Activated B cell treated with CpG ODN at 0.5 μM for 24 hours (primary cell): ENCODE measurements at places on chromosomes 1 and 21. TPM values are rescaled to one million over a fixed set of nuclear protein-coding genes. Genes with fewer than 3 reads are reported as not detected.
A peak's percentile ranks its signal among the peaks of the same experiment; 100 is the strongest.

DNA sequence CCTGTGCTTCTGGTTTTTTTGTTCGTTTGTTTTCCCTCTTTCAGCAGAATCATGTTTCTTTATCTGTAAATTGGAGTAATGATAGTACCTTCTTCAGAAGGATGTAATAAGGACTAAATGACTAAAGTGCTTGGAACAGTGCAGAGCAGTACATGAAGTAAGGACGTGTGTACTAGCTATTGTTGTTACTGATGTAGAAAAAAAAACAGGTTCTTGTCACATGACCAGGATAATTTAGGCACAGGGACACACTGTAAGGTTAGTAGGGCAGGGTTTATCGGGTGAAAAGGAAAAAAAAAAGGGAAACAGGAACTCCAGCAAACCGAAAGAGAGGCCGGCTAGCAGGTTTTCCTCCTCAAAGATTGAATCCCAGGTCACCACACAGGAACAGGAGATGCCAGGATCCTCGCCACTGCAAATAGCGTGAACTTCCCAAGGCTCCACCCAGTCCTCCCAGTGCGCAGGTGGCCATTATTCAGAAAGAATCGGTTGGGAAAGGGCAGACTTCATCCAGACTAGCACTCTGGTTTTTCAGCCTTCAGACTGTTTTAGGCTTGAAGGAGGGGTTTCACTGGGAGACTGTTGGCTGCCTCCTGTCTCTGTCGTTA, 63.8 kb upstream of the PRRC2C start:
- H3K27me3 ChIP-seq = no peaks in the 10 kb centered on the region
- DNase-seq = no peak
- no peaks in the 10 kb centered on the region for H3K36me3 ChIP-seq

Gene AGPAT3
- 48.9 and 57.7 TPM in 2 replicates for total RNA-seq

Gene RAB7B
- not detected in 2 replicates for total RNA-seq

Gene FMO3
- not detected in 2 replicates for total RNA-seq

DNA sequence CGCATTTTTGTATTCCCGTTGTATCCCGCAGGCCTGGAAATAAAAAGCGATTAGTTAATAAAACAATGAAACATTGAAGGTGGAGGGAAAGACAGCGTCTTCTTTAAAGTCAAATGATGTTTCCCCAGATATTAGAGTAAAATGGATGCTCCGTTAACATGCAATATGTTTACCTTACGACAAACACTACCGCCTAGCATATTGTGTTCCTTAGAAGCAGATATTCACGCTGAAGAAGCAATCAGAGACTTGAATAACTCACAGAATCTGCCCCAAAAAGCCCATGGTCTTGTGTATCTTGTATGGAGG, 583 bp upstream of the B4GALT3 start:
- H3K27ac ChIP-seq = peak overlapping the region; percentile 99
- peaks cover 67% of the 10 kb centered on the region for H3K4me1 ChIP-seq
- peaks cover 37% of the 10 kb centered on the region for H3K36me3 ChIP-seq
- H3K4me3 ChIP-seq = peak overlapping the region; percentile 99

DNA sequence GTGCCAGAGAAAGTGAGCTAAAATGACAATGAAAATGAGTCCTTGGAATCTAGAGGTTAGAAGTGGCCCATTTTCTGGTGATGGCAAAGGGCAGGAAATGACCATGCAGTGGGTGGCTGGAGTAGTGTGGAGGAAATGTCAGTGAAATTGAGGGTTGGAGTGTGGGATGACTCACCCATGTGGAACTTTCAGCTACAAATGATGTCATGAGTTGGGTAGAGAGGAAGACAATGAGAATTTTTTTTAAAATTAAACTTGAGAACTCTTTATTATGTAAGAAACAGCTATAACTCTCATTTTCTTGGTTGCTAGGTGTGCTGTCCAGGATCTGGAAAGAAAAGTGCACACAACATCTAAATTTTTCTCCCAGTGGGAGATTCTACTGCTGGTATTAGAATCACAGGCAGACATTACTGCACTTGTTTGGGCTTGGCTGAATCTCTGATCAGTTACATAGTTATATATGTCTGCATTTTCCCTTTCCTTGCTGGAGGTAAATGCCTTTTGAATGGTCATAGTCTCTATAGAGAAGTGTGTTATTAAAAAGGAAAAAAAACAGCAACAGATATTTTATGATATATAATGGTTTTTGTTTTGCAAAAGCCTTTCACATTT, 56.8 kb upstream of the GNG12 start:
- no peak overlapping the region for H3K27ac ChIP-seq
- no peaks in the 10 kb centered on the region for H3K36me3 ChIP-seq
- no peaks in the 10 kb centered on the region for H3K27me3 ChIP-seq
- DNase-seq = no peak
- no peaks in the 10 kb centered on the region for H3K4me1 ChIP-seq

DNA sequence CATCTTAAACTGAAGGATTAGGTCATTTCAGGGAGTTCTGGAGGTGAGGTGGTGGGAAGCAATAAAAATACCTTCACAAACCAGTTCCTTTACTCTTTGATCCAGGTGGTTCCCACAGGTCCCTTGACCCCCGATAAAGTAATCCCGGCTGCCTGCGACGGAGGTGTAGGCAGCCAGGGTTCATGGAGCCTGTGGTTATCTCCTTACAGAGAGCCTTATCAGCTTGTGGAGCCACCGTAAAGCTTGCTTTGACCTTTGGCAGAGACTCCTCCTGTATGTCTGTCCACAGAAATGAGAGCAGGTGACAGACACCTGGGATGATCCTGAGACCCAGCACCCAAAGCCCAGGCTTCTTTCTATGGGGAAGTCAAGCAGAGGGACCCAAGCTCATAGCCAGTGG, 243.4 kb downstream of the KIF26B start:
- no peaks in the 10 kb centered on the region for H3K36me3 ChIP-seq
- DNase-seq = no peak
- no peaks in the 10 kb centered on the region for H3K4me1 ChIP-seq
- H3K27me3 ChIP-seq = peaks cover 10% of the 10 kb centered on the region
- H3K4me3 ChIP-seq = no peak overlapping the region

DNA sequence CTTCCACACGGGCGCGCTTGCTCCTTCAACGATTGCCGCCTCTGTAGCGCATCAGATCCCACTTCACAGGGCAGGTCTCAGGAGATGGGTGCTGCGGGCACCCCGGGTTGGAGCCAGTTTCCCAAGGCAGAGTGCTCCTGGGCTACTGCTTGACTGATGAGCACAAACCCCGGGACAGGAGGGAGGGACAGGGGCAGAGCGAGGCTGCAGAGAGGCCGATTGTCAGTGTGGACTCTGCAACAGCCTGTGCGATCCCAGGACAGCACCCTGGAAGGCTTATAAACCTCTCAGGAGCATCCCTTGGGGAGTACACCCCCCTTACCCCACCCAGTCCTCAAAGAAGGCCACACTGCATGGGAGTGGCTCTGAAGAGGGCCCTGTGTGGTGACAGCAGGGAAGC, 28.0 kb upstream of the BACE2 start:
- peaks cover 24% of the 10 kb centered on the region for H3K27me3 ChIP-seq
- no peak for DNase-seq
- no peak overlapping the region for H3K27ac ChIP-seq
- no peaks in the 10 kb centered on the region for H3K4me1 ChIP-seq
- H3K36me3 ChIP-seq = no peaks in the 10 kb centered on the region
- H3K4me3 ChIP-seq = no peak overlapping the region

Gene REN
- not detected in 2 replicates for total RNA-seq

DNA sequence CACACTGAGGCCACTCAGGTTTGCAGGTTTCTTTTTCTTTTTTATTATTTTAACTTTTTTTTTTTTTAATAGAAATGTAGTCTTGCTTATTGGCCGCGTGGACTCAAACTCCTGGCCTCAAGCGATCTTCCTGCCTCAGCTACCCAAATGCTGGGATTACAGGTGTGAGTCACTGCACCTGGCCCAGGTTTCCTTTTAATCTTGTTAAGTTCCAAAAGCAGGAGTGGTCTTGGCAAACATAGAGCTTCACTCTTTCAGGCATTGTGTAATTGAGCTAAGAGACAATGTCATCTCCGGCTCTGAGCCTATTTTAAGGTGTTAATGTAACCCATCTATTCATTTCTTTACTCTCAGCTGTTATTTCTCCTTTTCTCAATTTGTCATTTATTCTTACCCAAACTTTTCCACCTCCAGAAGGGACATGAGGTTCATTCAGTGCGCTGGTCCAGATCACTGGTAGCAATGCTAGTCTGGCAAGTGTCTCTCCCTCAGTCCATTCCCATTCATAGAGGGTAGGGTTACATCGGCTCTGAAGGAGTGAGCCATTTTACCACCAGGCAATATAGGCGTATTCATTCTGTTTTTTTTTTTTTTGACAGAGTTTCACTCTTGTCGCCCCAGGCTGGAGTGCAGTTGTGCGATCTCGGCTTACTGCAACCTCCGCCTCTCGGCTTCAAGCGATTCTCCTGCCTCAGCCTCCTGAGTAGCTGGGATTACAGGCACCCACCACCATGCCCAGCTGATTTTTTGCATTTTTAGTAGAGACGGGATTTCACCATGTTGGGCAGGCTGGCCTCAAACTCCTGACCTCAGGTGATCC, 11.3 kb upstream of the MFSD2A start:
- H3K36me3 ChIP-seq = no peaks in the 10 kb centered on the region
- no peak overlapping the region for H3K27ac ChIP-seq
- no peak for DNase-seq
- no peaks in the 10 kb centered on the region for H3K27me3 ChIP-seq
- H3K4me3 ChIP-seq = no peak overlapping the region
- peaks cover 12% of the 10 kb centered on the region for H3K4me1 ChIP-seq

DNA sequence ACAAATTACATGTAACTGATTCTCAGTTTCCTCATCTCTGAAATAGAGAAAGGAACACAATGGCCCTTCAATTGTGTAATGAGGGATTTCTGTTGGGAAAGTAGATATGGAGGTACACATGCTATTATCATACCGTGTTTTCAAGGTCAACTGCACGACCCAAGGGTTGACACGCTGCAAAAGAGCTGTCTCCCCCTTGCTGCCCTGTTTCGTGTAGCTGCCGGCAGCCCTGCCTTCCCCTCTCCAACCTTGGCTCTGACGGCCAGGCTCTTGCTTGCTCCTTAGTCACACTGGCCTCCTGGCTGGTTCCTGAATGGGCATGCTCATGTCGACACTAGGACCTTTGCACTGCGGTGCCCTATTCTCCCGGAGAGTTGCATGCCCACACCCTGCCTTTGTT, 134.4 kb downstream of the GALNT2 start:
- H3K27me3 ChIP-seq = no peaks in the 10 kb centered on the region
- no peak for DNase-seq
- no peak overlapping the region for H3K27ac ChIP-seq
- no peak overlapping the region for H3K4me3 ChIP-seq
- H3K4me1 ChIP-seq = peaks cover 11% of the 10 kb centered on the region

- DNase-seq = no peak
- H3K27ac ChIP-seq = no peak overlapping the region
- no peaks in the 10 kb centered on the region for H3K36me3 ChIP-seq
- H3K27me3 ChIP-seq = peaks cover 8% of the 10 kb centered on the region
- H3K4me1 ChIP-seq = no peaks in the 10 kb centered on the region
These were observed 210.9 kb downstream of the TRABD2B start for GRCh38 chr1:47786316-47786715.

- peaks cover 7% of the 10 kb centered on the region for H3K4me1 ChIP-seq
- H3K27ac ChIP-seq = no peak overlapping the region
- H3K4me3 ChIP-seq = no peak overlapping the region
- no peaks in the 10 kb centered on the region for H3K36me3 ChIP-seq
- no peaks in the 10 kb centered on the region for H3K27me3 ChIP-seq
These were observed 120.9 kb downstream of the DAB1 start for GRCh38 chr1:57302812-57303596.

DNA sequence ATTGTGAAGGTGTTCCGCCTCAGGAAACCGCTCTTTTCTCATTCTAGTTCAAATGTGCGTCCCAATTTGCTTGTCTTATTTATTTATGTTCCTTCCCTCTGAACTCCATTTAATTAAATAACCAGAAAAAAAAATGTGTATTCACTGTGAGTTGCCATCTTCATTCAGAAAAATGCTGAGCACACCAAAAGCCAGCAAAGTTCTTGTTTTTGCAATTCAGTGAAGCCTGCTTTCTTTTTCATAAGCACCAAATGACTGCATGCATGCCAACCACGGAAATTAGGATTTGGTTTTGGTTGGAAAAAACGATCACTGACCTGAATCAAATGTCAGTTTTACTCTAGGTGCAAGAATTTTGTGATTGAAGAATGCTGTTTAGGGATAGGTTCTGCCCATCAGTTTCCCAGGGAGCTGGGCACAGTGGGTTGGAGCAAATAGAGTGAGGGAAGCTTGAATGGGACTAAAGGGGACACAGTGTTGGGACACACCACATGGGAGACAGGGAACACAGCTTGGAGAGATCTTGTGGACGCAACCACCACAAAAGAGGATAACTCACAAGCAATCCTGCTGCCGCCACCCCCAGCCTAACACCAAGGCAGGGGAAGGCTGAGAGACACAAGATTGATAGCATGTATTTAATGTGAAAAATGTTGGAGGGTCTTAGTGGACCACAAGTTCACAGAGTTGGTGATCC, 183.4 kb upstream of the GALNT2 start:
- H3K27ac ChIP-seq = no peak overlapping the region
- H3K27me3 ChIP-seq = peaks cover 12% of the 10 kb centered on the region
- H3K36me3 ChIP-seq = no peaks in the 10 kb centered on the region
- H3K4me3 ChIP-seq = no peak overlapping the region
- no peak for DNase-seq
- no peaks in the 10 kb centered on the region for H3K4me1 ChIP-seq

Gene CELA3A
- not detected in 2 replicates for total RNA-seq

Gene IVNS1ABP
- 130 and 149 TPM in 2 replicates for total RNA-seq

Gene DISC1
- 2.4 TPM in 2 replicates for total RNA-seq

DNA sequence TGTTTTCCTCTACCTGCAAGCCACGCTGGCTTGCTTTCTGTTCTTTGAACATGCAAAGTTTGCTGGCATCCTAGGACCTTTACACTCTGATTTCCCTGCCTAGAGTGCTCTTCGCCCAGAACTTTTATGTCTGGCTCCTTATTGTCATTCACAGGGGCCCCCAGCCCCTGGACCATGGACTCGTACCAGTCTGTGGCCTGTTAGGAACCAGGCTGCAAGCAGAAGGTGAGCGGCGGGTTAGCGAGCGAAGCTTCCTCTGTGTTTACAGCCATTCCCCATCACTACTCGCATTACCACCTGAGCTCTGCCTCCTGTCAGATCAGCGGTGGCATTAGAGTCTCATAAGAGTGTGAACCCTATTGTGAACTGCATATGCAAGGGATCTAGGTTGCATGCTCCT, 73.0 kb downstream of the ATG4C start:
- no peaks in the 10 kb centered on the region for H3K27me3 ChIP-seq
- no peak overlapping the region for H3K27ac ChIP-seq
- peaks cover 44% of the 10 kb centered on the region for H3K36me3 ChIP-seq
- no peaks in the 10 kb centered on the region for H3K4me1 ChIP-seq
- no peak for DNase-seq
